T-helper 2 cell (primary cell): ENCODE measurements at places on chromosomes 6 and 20.

GRCh38 chr6:119215309-119215708 is 134.3 kb downstream of the MAN1A1 start:
- no peak for DNase-seq

- DNase-seq = no peak
Measured at GRCh38 chr20:34983089-34983820, 27.6 kb downstream of the MYH7B start.

- DNase-seq = no peak
Measured at GRCh38 chr6:67748521-67748920, 886.6 kb upstream of the ADGRB3 start.

DNA sequence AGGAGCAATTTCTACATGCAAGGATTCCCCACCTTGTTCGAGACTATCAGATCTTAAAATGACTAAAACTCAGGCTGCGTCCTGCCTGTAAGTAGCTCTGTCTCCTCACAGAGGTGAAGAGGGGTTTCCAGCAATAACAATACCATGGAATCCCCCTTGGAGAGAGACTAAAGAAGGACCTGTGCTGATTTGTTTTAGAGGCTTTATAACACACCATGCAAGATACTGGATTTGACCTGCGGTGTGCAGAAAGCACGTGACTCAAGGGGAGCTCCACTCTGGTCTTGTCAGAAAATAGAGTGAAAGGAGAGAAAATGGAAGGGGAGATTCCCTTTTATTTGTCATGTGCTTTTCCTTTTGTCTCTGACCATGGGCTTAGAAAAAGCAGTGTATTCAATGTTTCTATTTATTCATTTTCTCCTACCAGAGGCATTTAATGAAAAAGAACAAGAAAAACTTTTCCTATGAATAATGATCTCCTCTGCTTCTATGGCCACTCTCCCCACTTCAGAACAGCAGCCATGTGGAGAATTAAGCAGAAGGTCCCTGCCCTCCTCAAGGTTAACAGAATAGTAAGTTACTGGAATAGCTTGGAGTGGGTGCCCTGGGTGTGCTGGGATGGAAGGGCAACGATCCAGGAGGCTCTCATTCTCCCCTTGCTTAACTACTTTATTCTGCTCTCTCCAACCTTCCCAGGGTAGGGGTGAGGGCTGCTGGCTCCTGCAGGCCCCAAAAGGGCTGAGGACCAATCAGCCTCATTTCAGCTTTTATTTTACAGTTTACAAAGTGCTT is 19.2 kb upstream of the MRPS10 start:
- no peak for DNase-seq

- no peak for DNase-seq
Measured at GRCh38 chr6:57303931-57304681, 13.3 kb upstream of the PRIM2 start.

DNA sequence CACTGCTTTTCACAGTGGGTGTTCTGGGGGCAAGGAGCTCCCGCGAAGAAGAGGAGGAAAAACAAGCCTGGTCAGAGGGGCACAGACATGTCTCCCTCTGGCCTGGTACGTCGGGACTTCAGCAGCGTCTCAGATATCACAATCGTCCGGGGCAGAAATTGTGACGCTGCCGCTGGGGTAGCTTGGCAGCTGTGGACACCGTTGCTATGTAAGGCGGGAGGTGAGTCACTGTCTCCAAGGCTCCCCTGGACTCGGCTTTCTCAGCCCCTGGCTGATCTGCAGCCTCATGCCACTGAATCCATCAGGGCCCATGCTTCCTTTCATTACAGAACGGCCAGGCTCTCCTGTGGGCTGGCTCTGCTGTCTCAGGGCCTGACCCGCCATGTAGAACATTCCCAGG is 98.7 kb downstream of the SULF2 start:
- DNase-seq = no peak

DNA sequence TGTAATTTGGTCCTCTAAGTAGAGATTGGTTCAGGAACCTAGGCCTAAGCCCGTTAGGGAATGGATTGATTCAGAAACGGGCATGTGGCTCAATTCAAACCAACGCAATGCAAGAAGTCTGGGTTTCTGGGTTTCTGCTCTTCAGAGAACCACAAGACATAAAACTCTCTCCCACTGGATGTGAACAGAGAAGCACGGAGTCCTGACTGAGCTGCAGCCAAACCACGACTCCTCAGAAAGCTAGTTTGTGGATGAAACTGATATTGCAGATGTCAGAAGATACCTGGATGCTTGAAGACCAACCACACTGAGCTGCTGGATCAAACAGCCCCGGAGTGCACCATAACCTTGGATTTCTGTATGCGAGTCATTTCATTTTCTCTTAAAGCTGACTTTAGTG is 50.0 kb downstream of the SOD2 start:
- DNase-seq = no peak
